Retinal pigment epithelial cell (primary cell): ENCODE measurements at places on chromosomes 7 and 10.

DNA sequence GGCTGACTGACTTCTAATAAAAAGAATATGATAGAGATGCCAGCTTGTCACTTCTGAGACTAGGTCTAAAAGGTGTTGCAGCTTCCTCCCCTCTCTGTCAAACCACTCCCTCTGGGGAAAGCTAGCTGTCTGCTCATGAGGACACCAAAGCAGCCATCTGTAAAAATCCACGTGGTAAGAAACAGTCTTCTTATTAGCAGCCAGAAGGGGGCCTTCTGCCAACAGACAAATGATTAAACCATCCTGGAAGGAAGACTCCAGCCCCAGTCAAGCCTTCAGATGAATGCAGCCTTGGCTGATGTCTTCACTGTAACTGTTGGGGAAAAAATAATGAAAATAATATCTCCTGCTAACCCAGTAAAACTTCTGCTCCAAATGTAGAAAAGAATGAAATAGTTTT, 41.9 kb upstream of the DAGLB start:
- no peak for DNase-seq

GRCh38 chr10:132685101-132685891, 100.7 kb downstream of the NKX6-2 start:
- no peak for DNase-seq

DNA sequence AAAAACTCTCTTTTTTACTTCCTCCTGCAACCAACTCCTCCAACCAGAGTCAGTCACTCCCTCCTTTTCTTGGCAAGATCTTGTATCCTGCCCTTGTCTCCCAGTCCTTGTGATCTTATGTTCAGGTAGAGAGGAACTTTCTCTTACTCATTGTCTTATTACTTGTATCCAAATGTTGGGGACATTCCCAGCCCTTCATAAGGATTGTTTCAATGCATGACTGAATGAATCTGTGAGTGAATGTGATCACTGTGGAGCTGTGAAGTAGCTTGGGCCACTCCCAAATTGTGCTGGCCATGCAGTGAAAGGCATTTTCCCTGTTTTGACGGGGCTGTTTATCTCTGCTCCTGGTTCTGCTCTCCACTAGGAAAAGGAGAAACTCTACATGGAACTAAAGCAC, 93.7 kb downstream of the CFAP58 start:
- no peak for DNase-seq

DNA sequence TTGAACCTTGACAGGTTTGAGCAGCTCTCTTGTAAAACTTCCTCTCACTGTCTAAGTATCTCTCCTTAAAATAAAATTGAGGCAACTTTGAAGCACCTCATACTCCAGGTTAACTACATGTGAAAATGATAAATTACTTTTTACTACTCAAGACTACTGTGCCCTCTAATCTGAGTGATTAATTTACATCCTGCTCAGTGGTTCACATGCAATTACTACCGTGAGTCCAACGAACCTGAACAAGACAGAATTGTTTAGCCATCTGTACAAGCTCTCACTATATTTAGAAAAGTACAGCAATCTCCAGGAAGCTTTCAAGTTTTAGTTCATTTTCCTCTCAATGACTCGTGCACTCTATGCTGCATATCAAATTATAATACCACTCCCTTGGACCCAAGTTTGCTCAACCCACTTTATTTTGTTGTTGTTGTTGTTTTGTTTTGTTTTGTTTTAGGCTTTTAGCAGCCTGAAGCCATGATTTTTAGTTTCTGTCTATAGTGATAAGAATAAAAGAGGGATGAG, 21.2 kb downstream of the PDE1C start:
- no peak for DNase-seq

DNA sequence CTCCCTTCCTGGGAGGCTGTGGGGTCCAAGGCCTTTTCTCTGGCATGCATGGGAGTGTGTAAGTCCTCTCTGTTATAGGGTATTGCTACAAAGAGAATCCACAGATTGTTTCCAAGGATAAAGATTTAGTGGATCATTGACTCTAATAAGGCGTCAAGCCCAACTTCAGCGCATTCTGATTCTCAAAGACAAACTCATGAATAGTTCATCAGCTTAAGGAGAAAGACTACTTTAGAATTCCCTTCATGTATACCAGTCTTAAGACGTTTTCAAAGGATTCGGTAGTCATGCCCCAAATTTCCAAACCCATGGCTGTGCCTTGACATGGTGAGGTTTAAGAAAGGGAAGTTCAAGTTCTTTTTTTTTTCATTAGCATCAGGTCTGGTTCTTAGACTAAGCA, 46.6 kb upstream of the ABLIM1 start:
- no peak for DNase-seq

GRCh38 chr7:30363778-30364563, 79.6 kb downstream of the ZNRF2 start:
- DNase-seq, result no peak

DNA sequence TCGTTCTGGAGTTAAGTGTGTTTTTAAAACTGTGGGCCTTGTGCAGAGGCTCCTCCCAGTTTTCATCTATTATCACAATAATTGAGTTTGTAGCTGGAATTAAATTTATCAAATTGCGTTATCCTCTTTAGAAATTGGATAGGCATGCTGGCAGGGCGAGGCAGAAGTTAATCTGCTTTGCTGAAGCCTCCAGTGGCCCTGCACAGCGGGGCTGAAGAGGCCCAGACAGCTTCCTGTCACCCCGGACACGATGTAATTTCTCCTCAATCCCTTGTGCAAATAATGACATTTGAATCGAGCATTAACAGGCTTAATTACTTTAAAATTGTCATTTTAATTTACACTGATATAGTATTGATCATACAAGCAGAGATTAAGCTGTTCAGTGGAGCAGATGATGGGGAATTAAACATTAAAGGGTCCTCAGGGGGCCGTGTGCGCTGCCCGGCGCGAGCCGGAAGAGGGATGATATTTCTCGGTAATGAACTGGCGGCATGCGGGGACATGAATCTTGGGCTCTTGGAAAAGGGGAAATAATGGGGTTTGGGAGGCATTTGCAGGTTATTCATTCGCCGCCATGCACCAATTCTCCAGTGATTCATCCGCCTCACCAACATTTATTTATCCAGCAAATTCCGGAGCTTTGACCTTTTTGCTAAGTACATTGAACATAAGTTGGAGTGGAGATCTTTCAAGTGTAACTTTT, 118.5 kb downstream of the NKX6-2 start:
- no peak for DNase-seq

GRCh38 chr7:41232086-41232485, 470.8 kb downstream of the INHBA start:
- no peak for DNase-seq

DNA sequence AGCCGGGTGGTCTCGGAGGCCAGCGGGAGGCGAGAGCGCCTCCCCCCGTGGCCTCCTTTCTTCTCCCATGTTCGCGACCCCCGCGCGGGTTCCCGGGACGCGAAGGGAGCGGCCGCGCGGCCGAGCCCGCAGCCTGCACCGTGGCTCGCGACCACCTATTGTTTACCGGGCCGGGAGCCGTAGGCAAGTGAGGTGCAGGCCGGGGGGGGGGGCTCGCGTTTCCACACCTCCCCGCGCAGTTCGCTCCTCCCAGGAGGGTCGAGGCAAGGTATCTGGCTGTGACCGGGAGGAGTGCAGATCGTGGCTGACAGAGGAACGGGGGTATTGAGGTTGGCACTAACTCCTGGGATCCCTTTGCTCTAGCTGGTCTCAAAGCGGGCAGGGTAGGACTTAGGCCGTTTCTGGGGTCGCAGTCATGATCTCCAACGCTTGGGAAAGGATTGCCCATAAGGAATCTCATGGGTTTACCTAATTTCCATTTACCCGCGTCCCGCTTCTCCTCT, 734 bp downstream of the PTPN12 start:
- DNase-seq, result no peak

DNA sequence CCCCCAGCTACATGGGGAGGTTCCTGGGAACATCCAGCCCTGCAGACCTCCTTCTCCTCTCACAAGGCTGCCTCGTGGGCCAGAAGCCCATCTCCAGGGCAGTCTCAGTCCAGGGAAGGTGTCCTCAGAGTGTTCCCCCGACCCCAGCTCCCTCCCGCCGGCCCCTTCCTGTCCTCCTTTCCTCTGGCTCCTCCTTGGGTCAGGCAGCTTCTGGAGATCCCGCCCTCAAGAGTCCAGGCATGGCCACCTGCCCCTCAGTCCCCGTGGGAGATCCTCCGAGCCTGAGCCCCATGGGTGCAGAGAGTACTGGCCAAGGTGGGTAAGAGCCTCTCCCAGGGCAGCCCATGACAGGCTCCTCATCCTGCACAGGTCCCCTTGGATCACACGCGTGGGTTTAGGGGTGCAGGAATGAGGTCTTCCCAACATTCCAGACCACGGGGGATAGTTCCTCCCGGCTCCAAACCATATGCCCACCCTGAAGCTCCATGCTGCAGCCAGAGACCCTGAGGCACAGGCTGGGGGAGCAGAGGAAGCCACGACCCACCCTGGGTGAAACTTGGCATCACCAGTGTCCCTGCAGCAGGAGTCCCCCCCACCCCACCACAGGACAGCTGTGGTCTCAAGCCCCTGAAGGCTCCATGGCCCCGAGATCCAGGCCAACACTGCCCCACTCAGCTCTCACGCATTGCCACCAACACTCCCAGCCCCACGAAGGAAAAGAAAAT, 65.5 kb downstream of the OAT start:
- no peak for DNase-seq

- peak; percentile 24 for DNase-seq
Observed at GRCh38 chr7:132577206-132578049, 1.2 kb upstream of the PLXNA4 start.

DNA sequence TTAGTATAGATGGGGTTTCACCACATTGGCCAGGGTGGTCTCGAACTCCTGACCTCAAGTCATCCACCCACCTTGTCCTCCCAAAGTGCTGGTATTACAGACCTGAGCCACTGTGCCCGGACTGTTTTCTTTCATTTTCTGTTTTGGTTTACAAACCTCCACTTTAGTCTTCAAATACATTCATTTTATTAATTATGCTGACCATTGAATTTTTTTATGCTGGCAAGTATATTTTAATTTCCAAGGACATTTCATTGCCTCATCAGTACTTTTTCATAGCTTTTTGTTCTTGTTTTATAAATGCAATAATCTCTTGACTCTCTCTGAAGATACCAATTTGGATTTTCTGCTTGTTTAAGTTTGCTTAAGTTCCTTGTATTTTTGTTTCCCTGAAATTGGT, 170.5 kb downstream of the CACNB2 start:
- DNase-seq, result no peak

GRCh38 chr10:14306190-14306589, 24.5 kb downstream of the FRMD4A start:
- DNase-seq, result no peak

DNA sequence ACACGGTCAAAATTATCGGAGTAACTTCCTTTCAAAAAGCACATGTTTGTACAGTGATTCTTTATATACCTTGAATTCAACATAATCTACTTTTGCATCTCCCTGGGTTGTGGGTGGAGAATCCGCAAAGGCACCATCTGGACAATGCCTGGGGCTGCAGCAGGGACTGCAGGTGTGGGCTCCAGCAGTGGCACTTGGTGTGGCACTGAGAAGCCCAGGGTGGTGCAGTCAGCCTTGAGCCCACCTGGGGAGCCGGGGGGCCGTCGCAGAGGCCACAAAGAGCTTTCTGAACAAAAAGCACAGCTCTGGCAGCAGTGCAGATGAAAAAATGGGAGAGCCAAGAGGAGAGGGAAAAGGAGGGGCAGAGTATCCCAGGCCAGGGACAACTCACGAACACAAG, 22.2 kb downstream of the PARD3 start:
- no peak for DNase-seq

DNA sequence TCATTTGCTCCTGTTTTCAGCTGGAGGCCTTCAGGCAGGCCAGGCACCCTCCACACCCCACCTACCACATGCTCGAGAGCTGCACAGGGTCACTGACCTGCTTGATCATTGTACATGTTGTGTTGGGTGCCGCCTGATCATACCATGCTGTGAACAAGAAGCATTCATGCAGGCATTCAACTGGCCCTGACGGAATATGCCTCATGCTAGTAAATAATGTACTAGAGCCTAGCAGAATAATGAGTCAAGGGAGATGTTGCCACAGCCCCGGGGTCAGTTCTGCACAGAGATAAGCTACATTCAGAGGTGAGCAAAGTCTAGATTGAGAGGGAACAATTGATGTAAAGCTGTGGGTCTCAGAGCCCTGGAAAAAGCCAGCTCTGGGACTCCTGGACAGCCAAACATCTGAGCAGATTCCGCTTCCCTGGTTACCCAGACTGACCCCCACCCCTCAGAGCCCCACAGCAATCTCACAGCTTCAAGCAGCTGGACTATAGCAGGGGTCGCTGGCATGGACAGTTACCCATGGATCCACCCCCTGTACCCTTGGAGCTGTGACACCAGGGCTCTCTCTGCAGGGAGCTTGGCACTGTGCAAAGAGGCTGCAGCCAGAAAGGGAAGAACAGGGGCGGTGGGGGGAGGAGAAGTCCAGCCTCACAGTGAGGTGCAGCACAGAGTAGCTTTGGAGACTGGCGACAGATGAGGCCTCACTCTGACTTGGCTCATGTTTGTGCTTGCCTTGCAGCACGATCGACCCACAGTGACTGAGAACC, 86.6 kb downstream of the FRMPD2 start:
- no peak for DNase-seq
